ENCODE measurements at places on chromosomes 7 and 10.

DNA sequence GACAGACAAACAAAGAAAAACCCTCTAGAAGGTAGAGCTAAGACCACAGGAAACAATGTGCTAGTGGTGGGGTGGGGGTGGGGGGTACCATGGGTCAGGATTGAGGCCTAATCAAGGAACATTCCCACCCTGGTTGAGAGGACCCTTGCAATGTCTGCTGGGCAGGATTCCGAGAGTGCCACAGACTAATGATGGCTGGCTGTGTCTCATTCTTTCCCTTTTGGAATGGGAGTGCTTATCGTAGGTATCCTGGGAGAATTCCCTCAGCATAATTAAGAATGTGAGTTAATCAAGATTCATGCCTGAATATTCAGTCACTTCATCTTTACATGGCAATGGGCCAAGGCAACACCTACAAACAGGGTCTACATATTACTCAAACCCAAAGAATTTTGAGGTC, 14.7 kb upstream of the MTPN start:
- no peak for DNase-seq

- no peak for DNase-seq
Observed at GRCh38 chr10:101895781-101896180, 52.2 kb upstream of the KCNIP2 start.

- DNase-seq = peak; percentile 79
Observed at GRCh38 chr10:116490028-116490662, 55.6 kb upstream of the PNLIP start.

- no peak for DNase-seq
Observed at GRCh38 chr10:61438141-61438988, 14.8 kb downstream of the TMEM26 start.

DNA sequence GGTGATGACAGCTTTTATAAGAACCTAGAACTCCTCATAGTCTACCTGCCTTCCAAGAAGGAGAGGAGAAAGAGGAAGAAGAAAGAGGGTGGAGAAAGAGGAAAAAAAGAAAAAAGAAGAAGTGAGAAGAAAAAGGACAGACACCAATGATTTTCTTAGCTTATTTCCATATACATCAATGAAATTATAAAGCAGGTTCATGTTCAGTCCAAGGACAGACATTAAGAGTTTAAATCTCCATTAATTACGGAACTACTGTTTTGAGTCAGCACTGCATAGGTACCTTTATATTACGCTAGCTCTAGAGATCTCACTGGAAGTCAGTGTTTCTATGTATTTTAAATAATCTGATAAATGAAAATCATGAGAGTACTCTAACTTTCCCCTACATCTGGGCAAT, 309.0 kb upstream of the HGF start:
- DNase-seq = no peak

GRCh38 chr7:138735399-138735798, 34.2 kb upstream of the SVOPL start:
- no peak for DNase-seq
